ENCODE measurements at places on chromosomes 5 and 9.
A peak's percentile ranks its signal among the peaks of the same experiment; 100 is the strongest.

DNA sequence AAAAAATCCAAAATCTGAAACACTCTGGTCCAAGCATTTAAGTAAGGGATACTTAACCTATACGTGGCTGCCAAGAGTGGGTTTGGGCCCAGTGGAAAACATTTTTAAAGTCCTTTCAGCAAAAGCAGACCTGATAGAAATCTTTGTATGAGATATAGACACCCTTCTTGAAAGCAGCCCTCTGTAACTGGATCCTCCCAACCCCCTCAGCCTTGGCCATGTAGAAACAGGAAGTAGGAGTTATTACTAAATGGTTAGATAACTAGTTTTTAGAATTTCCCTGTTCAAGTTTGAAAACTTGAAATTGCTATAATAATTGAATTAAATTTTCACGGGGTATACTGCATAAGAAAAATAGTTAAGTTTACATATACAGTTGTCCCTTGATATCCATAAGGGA, 111.3 kb upstream of the PCA3 start:
- DNase-seq, result peak; percentile 83

- no peak for DNase-seq
Measured at GRCh38 chr5:179768326-179769085, 25.3 kb upstream of the LTC4S start.

- no peak for DNase-seq
Measured at GRCh38 chr5:84438456-84438855, 53.8 kb upstream of the EDIL3 start.

DNA sequence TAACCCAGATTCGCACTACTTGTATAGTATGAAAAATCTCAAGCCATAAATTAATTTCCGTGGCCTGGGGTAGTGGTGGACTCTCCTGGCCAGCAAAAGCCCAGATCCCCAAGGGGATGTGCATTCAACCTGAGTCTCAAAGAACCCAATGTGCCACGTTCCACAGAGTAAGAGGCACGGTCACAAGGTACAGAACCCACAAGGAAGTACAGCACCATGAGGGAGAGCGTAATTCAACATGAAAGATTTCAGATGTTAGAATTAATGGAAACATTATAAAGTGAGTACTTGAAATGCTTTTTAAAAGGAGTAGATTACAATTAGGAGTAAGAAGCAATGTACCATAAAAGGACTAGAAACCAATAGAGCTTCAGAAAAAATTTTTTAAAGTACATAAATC, 23.4 kb downstream of the SRD5A1 start:
- DNase-seq, result no peak

- no peak for DNase-seq
Measured at GRCh38 chr5:141135718-141136266, 786 bp downstream of the PCDHB5 start.

- peak; percentile 60 for DNase-seq
Measured at GRCh38 chr9:127177231-127177630, 54.8 kb upstream of the ANGPTL2 start.

- no peak for DNase-seq
Measured at GRCh38 chr5:2986301-2986700, 234.8 kb upstream of the IRX2 start.

GRCh38 chr5:103117471-103117991, 2.4 kb downstream of the GIN1 start:
- DNase-seq, result peak; percentile 7

GRCh38 chr9:100071271-100071670, 27.5 kb downstream of the ERP44 start:
- no peak for DNase-seq

DNA sequence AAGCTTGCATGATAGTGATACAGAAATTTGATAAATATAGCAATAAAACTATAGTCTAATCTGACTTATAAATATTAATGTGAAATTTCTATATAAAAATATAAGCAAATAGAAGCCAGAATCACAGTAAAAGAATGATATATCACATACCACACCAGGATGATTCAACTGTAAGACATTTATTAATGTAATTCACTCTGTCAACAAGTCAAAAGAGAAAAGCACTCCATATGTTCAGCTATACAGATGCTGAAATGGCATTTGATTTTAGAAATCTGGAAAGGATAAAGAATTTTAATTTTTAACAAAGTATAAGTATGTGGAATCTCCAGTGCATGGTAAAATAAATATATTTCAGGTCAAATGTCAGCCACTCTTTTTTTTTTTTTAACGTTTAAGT, 372.4 kb downstream of the KCNN2 start:
- no peak for DNase-seq

- DNase-seq, result no peak
Measured at GRCh38 chr5:6365142-6365976, 13.0 kb downstream of the MED10 start.

DNA sequence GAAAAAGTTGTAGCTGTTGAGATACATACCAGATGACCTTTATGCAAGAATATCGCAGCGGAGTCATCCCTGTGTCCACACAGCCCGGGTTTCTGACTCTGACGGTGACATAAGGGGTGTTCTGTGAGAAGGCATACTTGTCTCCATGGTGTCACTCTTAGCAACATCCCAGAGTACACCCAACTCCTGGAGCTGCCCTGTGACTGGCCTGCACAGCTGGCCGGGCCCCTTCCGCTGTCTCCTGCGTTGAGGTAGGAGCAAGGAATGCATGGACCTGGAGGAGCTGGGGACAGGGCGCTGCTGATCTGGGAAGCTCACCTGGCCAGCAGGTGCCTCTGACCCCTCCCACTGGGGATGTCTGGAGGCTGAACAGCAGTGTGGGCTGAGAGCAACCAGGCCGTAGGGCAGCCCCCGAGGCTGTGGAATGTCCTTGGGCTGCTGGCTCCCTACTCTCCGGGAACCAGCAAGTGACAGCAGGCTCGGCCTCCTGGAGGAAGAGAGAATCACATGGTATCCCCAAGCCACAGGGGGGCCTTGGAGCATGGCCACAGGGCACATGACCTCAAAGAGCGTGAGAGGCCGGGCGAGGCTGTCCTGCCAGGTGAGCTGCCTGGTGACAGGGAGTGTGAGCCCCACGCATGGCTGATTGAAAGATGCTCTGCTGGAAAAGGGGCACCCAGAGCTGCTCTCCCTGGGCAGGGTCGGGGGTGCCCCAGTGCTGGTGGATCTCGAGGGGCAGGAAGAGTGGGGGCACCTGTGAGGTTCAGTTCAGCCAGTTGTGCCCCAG, 113.4 kb downstream of the MRPL36 start:
- no peak for DNase-seq

DNA sequence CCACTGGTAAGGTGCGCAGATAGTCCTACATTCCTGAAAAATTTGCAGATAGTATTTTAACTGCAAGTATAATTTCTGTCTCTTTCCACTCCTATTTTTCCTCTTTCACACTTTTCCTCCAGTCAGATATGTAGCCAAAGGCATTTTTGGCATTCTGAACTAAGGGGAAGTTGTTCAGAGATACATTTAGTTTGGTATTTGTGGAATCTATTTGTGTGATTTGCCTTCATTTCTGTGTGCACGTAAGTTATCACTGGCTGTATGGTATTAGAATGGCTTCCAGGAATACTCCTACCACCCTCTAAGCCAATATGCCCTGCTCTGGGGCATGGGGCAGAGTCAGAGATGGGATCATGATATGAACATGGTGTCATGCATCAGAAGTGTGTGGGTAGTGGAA, 45.8 kb upstream of the GRAMD2B start:
- no peak for DNase-seq

- peak; percentile 19 for DNase-seq
Measured at GRCh38 chr9:137390553-137391410, 32.2 kb downstream of the EXD3 start.

DNA sequence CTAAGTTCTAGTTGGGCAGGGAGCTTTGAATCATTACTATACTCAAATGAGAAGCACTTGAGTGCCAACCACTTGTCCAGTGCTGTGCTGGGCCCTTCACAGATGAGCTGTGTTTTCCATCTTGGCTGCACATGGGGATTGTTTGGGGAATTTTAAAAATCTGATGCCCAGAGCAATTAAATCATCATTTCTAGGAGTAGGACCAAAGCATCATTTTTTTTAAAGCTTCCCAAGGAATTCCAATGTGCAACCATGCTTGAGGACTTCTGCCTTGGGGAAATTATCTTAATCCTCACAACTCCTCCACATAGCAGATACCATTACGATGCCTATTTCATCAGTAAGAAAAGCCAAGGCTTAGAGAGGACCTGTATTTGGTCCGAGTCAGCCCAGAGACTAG, 131.4 kb downstream of the TMEM174 start:
- DNase-seq, result no peak

- no peak for DNase-seq
Measured at GRCh38 chr9:100083448-100084127, 15.2 kb downstream of the ERP44 start.
